ENCODE measurements at places on chromosomes 3 and 15. TPM values are rescaled to one million over a fixed set of nuclear protein-coding genes. Genes with fewer than 3 reads are reported as not detected.

C2CD4A gene
- 3.0 TPM for total RNA-seq

COL8A1 gene
- total RNA-seq: 4.0 TPM

GADL1 gene
- not detected for total RNA-seq

SV2B gene
- total RNA-seq: 0.50 TPM

CCR9 gene
- total RNA-seq: not detected

KBTBD8 gene
- 4.1 TPM for total RNA-seq

MUC13 gene
- not detected for total RNA-seq

TNIK gene
- 7.8 TPM for total RNA-seq

SSUH2 gene
- total RNA-seq: 0.34 TPM

NEDD4 gene
- 78.6 TPM for total RNA-seq

COL6A6 gene
- total RNA-seq: not detected

MTHFS gene
- total RNA-seq: 15.7 TPM

ADAMTS17 gene
- 1.0 TPM for total RNA-seq

UROC1 gene
- not detected for total RNA-seq

SGO1 gene
- total RNA-seq: 0.14 TPM

FETUB gene
- not detected for total RNA-seq

ATP13A4 gene
- 6.2 TPM for total RNA-seq

ZNF770 gene
- total RNA-seq: 129 TPM

HIGD2B gene
- total RNA-seq: not detected

AHSG gene
- total RNA-seq: not detected

PTH1R gene
- not detected for total RNA-seq

LSG1 gene
- total RNA-seq: 61.5 TPM

LMAN1L gene
- not detected for total RNA-seq

PBRM1 gene
- 70.1 TPM for total RNA-seq

CRYBG3 gene
- total RNA-seq: 32.2 TPM

SLCO3A1 gene
- 8.8 TPM for total RNA-seq

ALDH1A3 gene
- total RNA-seq: 355 TPM

ABHD17C gene
- 25.6 TPM for total RNA-seq

POPDC2 gene
- total RNA-seq: 0.34 TPM

SLC12A1 gene
- not detected for total RNA-seq

AP3S2 gene
- total RNA-seq: 72.1 TPM

ISLR2 gene
- under 0.01 TPM for total RNA-seq
